Neural progenitor cell (in vitro differentiated cells): ENCODE measurements at places on chromosomes 5 and 9.
A peak's percentile ranks its signal among the peaks of the same experiment; 100 is the strongest.

DNA sequence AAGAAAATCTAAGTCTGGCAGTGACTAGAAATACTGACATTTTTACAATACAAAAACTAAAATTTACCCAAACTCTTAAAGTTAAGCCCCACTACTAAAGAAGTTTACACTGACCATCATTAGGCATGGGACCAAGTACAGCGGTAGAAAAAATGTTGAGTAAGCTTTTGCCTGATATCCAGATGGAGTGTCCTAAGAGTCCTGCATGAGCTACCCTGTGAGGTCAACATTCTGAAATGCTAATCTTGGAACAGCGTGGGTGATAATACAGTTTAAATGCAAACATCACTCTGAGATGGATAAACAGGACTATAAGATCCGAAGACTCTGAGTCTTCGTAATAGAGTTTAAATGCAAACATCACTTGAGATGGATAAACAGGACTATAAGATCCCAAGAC lies 189.7 kb downstream of the DCP2 start:
- no peak for DNase-seq

DNA sequence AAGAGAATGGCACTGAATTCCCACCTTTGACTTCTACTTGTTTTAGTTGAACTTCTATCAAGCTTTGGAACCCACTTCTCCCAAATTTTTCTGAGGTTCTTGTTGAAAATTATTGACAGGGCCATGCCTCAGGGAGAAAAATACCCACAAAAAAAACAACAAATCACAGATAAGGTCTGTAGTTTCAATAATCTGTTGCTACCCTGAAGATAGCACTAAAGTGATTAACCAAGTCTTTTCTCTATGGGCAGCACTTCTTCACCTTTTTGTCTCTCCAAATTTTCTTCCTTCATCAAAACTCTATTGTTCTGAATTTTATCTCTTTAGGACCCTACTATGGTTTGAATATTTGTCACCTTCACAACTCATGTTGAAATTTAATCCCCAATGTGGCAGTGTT lies 154.3 kb upstream of the FGF10 start:
- no peak for DNase-seq

DNA sequence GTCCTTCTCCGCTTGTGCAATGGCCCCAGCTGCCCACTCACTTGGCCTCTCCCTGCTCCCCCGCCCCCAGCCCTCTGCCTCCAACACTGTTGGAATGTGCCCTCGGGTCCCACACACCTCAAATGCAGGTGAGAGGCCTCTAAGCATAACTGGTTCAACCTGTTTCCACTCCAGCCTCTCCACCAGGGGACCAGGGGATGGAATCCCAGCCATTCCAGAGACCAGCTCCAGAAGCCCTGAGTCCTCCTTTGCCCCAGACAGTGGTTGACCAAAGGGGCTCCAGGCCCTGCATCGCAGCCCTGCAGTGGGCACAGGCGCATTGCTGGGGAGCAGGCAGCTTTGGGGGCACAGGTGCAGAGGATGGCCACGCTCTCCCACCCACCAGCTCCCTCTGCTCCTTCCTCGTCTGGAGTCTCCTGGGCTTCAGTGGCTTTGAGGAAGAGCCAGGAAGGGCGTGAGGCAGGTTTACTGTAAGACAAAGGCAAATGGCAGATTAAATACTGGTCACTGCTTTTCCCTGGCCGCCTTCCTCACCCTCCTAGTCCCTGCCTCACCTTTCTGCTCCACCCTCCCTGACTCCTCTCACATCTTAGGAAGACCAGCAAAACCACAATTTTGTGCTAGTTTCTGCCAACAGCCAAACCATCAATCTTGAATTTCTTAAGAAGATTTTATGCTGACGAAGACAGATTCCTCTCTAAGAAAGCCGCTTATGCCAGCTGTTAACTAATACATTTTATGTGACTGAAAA lies 29.1 kb upstream of the IRX2 start:
- DNase-seq: no peak

- DNase-seq: no peak
These were observed 278.8 kb downstream of the ENC1 start for GRCh38 chr5:74361406-74362358.

- DNase-seq: no peak
These were observed 352.4 kb downstream of the ARRDC3 start for GRCh38 chr5:91030521-91031401.

- DNase-seq: no peak
These were observed 123.2 kb downstream of the TLE1 start for GRCh38 chr9:81566074-81566698.

GRCh38 chr5:106254784-106255183 lies 1416.0 kb downstream of the EFNA5 start:
- no peak for DNase-seq

- DNase-seq: no peak
These were observed 205.2 kb upstream of the MAP3K1 start for GRCh38 chr5:56610093-56610698.

DNA sequence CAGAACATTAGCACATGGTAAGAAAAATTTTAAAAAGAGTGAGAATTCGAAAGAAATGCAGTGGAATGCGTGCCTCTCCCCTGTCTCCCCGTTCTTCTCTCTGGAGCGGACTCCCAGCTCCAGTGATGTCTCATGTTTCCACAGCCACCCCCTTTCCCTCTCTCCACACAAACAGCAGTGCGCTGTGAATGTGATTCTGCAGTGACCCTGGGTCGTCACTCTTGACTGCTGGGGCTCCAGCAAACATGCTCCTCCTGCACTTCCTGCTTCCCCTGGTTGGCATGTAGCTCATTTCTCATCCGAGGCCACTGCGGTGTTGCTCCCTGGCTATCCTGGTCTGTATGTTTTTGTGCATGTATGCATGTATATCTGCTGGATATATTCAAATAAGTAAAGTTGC lies 13.3 kb downstream of the PHF2 start:
- DNase-seq: peak; percentile 40

GRCh38 chr5:111618623-111619271 lies 106.4 kb upstream of the STARD4 start:
- DNase-seq: no peak

- DNase-seq: no peak
These were observed 349.8 kb upstream of the DAB2 start for GRCh38 chr5:39774605-39775004.

GRCh38 chr5:41770799-41771198 lies 99.4 kb downstream of the OXCT1 start:
- DNase-seq: no peak

- peak; percentile 92 for DNase-seq
These were observed 795 bp upstream of the PJA2 start for GRCh38 chr5:109410389-109411148.

DNA sequence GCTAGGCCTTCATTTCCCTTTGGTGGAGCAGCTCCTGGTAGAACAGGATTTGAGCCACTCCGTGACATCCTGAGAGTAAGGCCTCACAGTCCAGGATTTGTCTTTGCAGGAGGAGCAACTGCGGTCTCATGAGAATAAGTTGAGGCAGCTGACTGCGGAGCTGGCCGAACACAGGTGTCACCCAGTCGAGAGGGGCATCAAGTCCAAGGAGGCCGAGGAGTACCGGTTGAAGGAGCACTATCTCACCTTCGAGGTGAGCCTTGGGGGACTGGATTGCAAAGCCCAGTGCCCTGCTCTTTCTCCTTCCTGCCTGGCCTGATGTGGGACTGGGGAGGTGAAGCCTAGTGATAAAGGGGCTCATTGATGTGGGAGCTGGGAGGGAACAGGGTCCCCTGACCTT lies 44.3 kb downstream of the PSD2 start:
- no peak for DNase-seq

DNA sequence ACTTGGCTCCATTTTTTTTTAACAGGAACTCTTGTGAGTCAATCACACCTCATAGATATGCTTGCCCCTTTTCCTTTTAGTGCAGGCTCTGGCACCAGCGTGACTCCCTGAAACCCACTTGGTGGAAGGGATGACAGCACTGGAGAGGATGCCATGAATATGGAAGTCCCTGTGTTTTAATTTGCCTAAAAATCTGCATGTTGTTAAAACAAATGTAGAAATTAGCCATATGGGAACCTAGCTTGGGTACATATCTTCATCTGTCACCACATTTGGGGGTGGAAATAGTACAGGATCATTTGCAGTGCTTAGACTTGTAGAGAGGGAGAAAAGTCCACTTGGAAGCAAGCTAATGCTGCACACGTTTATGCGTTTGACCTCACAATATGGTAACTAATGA lies 179.0 kb downstream of the EBF1 start:
- no peak for DNase-seq

DNA sequence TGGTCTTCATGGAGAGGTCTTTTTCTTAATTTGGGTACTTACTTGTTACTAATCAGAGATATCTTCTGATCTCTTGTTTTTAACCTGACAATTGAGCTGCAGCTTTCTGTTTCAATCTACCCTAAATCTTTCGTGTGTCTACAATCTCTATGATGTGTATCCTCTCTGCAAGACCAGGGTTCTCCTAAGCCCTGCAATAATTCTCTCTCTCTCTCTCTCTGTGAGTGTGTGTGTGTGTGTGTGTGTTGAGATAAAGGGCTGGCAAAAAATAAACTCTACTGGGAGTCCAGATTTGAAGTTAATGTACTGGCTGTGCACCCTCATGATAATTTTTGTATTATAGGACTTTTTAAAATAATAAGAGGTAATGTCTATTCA lies 57.8 kb upstream of the FBXL7 start:
- DNase-seq: no peak

DNA sequence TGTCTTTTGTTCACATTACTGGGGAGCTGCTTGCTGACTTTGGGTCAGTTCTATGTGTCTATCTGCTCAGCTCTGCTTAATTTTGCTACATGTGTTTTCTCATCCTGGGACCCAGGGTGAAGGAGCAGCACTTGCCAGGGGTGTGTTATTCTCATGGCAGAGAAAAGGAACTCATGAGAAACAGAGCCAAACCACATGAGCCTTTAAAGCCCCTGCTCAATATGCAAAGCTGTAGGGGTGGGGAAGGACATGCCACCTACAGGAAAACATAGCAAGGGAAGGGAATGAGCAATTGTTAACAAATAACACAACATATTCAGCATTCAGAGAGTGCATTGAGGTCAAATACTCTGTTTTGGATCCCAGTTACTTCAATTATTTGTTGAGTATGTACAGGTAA lies 290.9 kb downstream of the CDK5RAP2 start:
- DNase-seq: peak; percentile 18

- no peak for DNase-seq
These were observed 419.5 kb upstream of the TLE4 start for GRCh38 chr9:79152306-79152705.

GRCh38 chr9:17624571-17624970 lies 45.7 kb downstream of the SH3GL2 start:
- no peak for DNase-seq

- no peak for DNase-seq
These were observed 75.9 kb downstream of the AUH start for GRCh38 chr9:91285729-91286353.

DNA sequence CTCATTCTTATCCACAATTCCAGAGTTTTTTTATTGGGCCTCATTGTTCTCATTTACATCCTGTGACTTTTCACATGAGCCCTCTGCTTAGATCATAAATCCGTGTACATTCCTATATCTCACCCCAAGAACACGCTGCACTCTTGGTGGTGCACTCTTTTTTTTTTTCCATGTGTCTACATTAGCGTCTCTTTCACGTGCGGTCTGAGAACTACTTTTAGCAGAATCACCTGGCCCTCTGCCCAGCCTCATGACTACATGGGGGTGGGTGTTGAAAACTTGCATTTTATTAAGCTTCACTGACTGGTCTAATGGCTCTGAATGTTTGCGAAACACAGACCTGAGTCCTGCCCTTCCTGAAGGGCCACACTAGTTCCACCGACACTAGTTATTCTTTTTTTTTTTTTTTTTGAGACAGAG lies 18.6 kb downstream of the C9orf57 start:
- DNase-seq: no peak

- no peak for DNase-seq
These were observed 46.0 kb downstream of the SHB start for GRCh38 chr9:38022995-38023394.

GRCh38 chr5:91189480-91190313 lies 193.4 kb downstream of the ARRDC3 start:
- no peak for DNase-seq

DNA sequence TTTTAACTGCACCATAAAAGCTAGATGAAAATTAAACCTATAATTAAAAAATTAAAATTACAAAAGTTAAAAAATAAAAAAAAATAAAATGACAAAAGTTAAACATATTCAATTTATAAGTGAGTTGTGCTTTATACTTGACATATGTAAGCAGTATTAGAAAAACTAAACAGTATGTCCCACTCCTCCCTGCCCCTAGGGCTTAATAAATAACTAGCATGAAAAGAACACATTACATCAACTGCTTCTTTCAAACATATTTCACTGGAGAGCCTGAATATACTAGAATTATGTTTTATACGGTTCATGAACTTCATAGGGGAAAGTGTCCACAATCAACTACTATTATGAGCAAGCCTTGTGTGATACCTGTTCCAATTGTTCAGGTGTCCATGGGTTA lies 47.6 kb downstream of the ECPAS start:
- DNase-seq: no peak

- no peak for DNase-seq
These were observed 1.6 kb upstream of the GDA start for GRCh38 chr9:72147676-72148075.

DNA sequence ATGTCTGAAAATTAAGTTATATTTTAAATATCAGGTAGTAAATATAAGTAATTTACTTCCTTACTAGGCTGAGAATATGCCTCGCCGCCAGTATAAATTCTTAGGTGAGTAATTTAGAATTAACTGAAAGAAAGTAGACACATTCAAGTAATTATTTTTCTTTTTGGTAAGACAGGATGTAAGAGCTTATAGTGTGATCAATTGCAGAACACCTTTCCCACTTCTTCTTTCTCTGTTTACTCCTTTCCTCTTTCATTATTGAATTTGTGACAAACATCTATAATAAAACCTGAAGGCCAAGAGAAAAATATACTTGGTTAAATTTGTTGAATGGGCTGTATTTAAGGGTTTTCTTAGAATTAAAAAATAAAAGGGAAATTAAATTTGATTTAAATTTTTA lies 195.1 kb upstream of the CDKN2B start:
- no peak for DNase-seq

- DNase-seq: peak; percentile 31
These were observed 44.0 kb downstream of the FREM1 start for GRCh38 chr9:14866200-14866749.

DNA sequence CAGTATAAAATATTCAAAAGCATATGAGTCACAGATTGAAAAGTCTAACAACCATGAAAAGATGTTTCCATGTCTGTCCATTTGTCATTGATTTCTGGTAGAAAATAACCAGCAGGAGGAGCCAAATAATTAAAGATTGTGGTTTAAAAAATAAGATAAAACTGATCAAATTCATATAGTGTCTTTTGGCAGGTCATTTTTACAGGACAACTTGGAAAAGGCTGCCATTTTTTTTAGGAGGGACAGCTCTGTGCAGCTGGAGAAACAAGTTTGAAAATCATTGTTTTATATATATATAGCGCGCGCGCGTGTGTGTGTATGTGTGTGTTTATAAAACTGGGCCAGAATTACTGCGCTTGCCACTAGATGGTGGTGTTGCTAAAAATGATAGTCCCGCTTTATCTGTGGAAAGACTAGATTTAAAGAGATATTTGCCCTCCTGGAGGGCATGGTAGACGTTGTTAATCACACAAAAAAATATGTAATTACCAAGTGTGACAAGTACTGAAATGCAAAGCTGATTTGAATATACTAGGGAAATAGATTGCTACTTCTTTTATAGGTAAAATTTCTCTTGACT lies 1.3 kb upstream of the TRMO start:
- peak; percentile 79 for DNase-seq

- peak; percentile 46 for DNase-seq
These were observed 92.2 kb upstream of the SMIM23 start for GRCh38 chr5:171693412-171693811.

GRCh38 chr5:2879701-2880100 lies 128.2 kb upstream of the IRX2 start:
- DNase-seq: no peak
